Lower lobe of right lung (tissue), 2 donors: ENCODE measurements at places on chromosomes 6 and 20. TPM values are rescaled to one million over a fixed set of nuclear protein-coding genes. Genes with fewer than 3 reads are reported as not detected.

HLA-DOB gene
- total RNA-seq: 0.95 TPM

DNAJC5 gene
- total RNA-seq: 54.5 TPM

MTFR2 gene
- total RNA-seq: 1.5 TPM

TPX2 gene
- 1.9 TPM for total RNA-seq

MUCL3 gene
- 5.3 TPM for total RNA-seq

C6orf15 gene
- not detected for total RNA-seq

WFDC12 gene
- total RNA-seq: 3.9 TPM

FAM83C gene
- total RNA-seq: not detected

DNA sequence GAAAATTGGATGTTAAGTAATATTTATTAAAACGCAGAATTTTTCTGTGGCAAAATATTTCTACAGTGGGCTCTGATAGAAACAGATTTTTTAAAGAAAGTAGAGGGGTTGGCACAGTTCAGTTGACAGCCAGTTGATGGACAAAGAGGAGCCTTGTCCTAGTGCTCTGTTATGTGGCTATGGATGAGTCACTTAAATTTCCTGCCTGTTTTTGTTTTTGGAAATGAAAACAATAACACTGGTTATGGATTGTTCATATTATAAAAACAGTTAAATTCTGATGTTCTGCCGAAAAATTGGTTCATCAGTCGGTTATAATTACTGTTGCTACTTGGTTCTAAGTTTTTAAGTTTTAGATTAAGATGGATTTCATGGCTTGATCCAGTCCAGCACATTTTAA is 42.8 kb downstream of the MYO6 start:
- no peak for DNase-seq
- H3K27me3 ChIP-seq: no peaks in the 10 kb centered on the region
- H3K4me1 ChIP-seq: peaks cover 15% of the 10 kb centered on the region
